ENCODE measurements at places on chromosomes 6 and 20. TPM values are rescaled to one million over a fixed set of nuclear protein-coding genes. Genes with fewer than 3 reads are reported as not detected.

GRCh38 chr6:158789115-158789917 lies 29.9 kb downstream of the EZR start:
- H3K4me1 ChIP-seq = peaks cover 59% of the 10 kb centered on the region
- DNase-seq = no peak
- peak overlapping the region; percentile 81 for H3K27ac ChIP-seq
- peak overlapping the region; percentile 41 for H3K4me3 ChIP-seq

GRCh38 chr6:167505782-167506181 lies 180.9 kb downstream of the TTLL2 start:
- no peak for DNase-seq
- no peak overlapping the region for H3K27ac ChIP-seq
- no peaks in the 10 kb centered on the region for H3K36me3 ChIP-seq
- no peaks in the 10 kb centered on the region for H3K4me1 ChIP-seq
- peaks cover 6% of the 10 kb centered on the region for H3K27me3 ChIP-seq
- H3K4me3 ChIP-seq = no peak overlapping the region

DNA sequence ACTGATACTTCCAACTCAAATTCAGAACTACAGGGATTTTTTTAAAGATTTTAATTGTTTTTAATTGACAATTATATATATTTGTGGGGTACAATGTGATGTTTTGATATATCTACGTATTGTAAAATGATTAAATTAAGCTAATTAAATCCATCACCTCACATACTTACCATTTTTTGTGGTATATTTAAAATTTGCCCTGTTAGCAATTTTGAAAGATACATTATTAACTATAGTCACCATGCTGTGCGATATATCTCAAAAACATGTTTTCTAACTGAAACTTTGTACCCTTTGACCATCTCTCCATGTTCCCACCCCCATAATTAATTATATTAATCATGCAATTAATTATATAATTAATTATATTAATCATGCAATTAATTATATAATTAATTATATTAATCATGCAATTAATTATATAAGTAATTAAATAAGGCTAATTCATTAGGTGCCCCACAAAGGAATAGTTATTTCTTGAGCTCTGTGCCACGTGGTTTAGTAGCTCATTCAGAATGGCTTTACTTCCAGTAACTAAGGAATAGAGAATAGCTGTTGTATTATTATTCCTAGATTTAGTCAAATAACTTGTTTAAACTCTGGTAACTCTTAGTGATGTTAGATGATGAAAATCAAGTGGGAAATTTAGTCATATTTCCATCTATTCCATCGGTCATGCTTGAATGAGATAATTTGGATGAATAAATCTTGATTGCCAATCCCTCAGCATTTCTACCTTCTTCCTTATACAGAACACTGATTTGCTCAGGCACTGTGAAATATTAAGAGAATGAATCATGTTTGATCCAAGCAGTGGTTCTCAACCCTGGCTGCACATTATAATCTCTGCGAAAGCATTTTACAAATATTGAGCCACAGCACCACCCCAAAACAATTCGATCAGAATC lies 25.1 kb downstream of the LOC128125822 start:
- H3K36me3 ChIP-seq = no peaks in the 10 kb centered on the region
- peak overlapping the region; percentile 87 for H3K4me3 ChIP-seq
- H3K4me1 ChIP-seq = peaks cover 16% of the 10 kb centered on the region
- DNase-seq = no peak
- no peak overlapping the region for H3K27ac ChIP-seq

GRCh38 chr6:111835807-111836206 lies 37.4 kb downstream of the FYN start:
- peaks cover 86% of the 10 kb centered on the region for H3K4me1 ChIP-seq
- H3K4me3 ChIP-seq = peak overlapping the region; percentile 48
- H3K36me3 ChIP-seq = peaks cover 72% of the 10 kb centered on the region
- DNase-seq = no peak
- H3K27ac ChIP-seq = peak overlapping the region; percentile 62

DNA sequence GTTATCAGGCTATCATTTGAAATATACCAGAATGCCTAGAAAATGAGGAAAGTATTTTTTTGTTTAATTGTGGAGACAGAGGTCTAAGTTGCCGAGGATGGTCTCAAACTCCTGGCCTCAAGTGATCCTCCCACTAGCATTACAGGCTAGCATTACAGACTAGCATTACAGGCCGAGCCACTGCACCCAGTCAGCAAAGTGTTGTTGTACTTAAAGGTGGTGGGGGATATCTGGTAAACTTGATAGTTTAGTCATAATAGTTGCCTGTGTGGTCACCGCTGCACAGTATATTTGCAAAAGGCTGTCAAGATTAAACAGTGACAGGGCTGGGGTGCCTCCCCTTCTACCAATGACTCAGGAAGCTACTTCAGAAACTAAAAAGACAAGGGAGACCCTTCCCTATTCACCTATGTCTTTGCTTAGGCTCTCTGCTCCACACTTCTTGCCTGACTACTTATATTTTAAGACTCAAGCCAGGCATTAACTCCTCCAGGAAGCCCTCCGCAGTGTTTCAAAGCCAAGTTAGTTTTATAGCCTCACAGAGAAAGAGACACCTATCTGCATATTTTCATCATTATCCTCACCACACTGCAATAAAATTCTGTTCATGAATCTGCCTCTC lies 3.1 kb upstream of the AKIRIN2 start:
- no peaks in the 10 kb centered on the region for H3K27me3 ChIP-seq
- no peak overlapping the region for H3K4me3 ChIP-seq
- H3K27ac ChIP-seq = no peak overlapping the region
- H3K36me3 ChIP-seq = peaks cover 8% of the 10 kb centered on the region
- peak; percentile 35 for DNase-seq

- no peak overlapping the region for H3K4me3 ChIP-seq
- no peak overlapping the region for H3K27ac ChIP-seq
- H3K4me1 ChIP-seq = no peaks in the 10 kb centered on the region
- H3K36me3 ChIP-seq = no peaks in the 10 kb centered on the region
- H3K27me3 ChIP-seq = peaks cover 8% of the 10 kb centered on the region
These were observed 212.9 kb upstream of the ARID1B start for GRCh38 chr6:156564127-156564806.

DNA sequence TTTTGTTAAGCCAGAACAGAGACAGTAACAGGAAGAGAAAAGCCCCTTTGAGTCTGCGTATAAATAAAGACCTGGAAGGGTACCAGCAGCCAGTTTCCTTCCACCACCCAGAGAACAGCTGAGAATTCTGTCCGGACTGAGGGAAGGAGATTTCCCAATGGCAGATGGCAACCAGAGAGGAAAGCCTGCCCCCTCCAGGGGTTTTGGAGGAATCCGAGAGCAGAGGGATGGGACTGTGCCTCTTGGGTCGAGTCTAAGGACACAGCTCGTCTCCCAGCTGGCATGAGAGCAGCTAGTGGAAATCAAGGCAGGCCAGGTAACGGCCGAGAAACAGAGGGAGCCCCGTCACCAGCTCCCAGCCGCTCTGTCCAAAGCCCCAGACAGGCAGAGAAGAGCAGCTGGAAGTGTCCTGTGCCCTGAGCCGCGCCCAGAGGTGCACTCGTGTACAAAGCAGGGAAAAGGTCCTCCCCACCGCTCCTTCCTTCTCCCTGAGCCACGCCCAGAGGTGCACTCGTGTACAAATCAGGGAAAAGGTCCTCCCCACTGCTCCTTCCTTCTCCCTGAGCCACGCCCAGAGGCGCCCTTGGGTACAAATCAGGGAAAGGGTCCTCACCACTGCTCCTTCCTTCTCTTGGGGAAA lies 134.0 kb upstream of the SNX9 start:
- no peaks in the 10 kb centered on the region for H3K4me1 ChIP-seq
- no peak for DNase-seq
- H3K27me3 ChIP-seq = no peaks in the 10 kb centered on the region
- H3K27ac ChIP-seq = no peak overlapping the region
- no peaks in the 10 kb centered on the region for H3K36me3 ChIP-seq

- peaks cover 30% of the 10 kb centered on the region for H3K27me3 ChIP-seq
- H3K4me3 ChIP-seq = no peak overlapping the region
- H3K4me1 ChIP-seq = peaks cover 44% of the 10 kb centered on the region
These were observed 28.1 kb downstream of the TOX2 start for GRCh38 chr20:43942667-43943285.

- H3K36me3 ChIP-seq = no peaks in the 10 kb centered on the region
- DNase-seq = no peak
- H3K27ac ChIP-seq = no peak overlapping the region
- peaks cover 24% of the 10 kb centered on the region for H3K27me3 ChIP-seq
- H3K4me3 ChIP-seq = no peak overlapping the region
These were observed 60.6 kb upstream of the ATXN1 start for GRCh38 chr6:16821834-16822264.

GRCh38 chr20:63658749-63659187 lies 656 bp downstream of the RTEL1 start:
- H3K4me3 ChIP-seq = peak overlapping the region; percentile 91
- H3K36me3 ChIP-seq = peaks cover 9% of the 10 kb centered on the region
- H3K27ac ChIP-seq = peak overlapping the region; percentile 92
- H3K27me3 ChIP-seq = no peaks in the 10 kb centered on the region
- H3K4me1 ChIP-seq = peaks cover 26% of the 10 kb centered on the region

DNA sequence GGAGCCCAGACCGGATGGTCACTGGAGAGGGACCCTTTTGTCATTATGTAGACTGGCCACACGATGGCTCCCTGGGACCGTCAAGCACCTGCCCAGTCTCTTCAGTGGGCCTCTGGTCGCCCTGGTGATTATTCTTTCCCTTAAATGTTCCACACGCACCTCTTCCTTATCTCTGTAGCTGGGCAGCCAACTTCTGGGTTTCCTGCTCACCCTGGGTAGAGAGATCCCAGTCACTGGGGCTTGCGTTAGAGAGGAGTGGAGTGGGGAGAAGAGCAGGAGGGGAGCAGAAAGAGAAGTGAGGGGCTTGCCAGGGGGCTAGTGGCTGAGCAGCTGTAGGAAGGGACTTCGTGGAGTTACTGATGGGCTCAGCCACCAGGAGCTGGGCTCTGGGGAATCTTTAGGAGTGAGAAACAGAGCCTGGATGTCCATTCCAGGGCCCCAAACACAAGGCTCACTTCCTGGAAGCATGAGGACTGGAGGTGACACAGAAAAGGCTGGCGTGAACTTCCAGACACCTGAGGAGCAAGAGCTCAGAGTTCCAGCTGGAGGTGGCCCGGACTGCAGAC lies 150.1 kb downstream of the DHX35 start:
- peak; percentile 9 for DNase-seq
- H3K4me1 ChIP-seq = no peaks in the 10 kb centered on the region
- H3K36me3 ChIP-seq = no peaks in the 10 kb centered on the region
- peaks cover 54% of the 10 kb centered on the region for H3K27me3 ChIP-seq
- no peak overlapping the region for H3K27ac ChIP-seq

GRCh38 chr20:43840382-43841070 lies 74.1 kb upstream of the TOX2 start:
- H3K27me3 ChIP-seq = peaks cover 18% of the 10 kb centered on the region
- H3K4me1 ChIP-seq = peaks cover 36% of the 10 kb centered on the region
- H3K27ac ChIP-seq = no peak overlapping the region

- no peaks in the 10 kb centered on the region for H3K27me3 ChIP-seq
- DNase-seq = no peak
- no peak overlapping the region for H3K4me3 ChIP-seq
- peaks cover 3% of the 10 kb centered on the region for H3K4me1 ChIP-seq
These were observed 18.8 kb downstream of the OR2A4 start for GRCh38 chr6:131682442-131682841.

DNA sequence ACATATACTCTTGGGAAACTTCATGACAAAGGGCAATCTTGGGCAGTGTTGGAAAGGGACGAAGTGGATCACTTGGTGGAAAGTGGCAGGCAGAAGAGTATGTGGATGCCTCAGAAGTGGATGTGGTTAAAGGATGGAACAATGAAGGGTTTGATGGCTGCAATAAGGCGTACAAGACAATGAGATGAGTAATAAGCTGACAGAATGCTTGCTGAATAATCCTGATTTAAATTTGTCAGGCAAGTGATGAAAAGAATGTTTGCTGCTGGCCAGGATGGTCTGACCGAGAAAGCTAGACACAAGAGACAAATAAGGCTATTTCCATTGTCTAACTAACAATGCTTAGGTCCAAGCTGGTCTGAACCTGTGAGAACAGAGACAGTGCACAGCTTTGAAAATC lies 61.6 kb upstream of the CEP85L start:
- H3K27ac ChIP-seq = peak overlapping the region; percentile 69
- no peaks in the 10 kb centered on the region for H3K27me3 ChIP-seq
- DNase-seq = no peak
- peaks cover 16% of the 10 kb centered on the region for H3K36me3 ChIP-seq

DNA sequence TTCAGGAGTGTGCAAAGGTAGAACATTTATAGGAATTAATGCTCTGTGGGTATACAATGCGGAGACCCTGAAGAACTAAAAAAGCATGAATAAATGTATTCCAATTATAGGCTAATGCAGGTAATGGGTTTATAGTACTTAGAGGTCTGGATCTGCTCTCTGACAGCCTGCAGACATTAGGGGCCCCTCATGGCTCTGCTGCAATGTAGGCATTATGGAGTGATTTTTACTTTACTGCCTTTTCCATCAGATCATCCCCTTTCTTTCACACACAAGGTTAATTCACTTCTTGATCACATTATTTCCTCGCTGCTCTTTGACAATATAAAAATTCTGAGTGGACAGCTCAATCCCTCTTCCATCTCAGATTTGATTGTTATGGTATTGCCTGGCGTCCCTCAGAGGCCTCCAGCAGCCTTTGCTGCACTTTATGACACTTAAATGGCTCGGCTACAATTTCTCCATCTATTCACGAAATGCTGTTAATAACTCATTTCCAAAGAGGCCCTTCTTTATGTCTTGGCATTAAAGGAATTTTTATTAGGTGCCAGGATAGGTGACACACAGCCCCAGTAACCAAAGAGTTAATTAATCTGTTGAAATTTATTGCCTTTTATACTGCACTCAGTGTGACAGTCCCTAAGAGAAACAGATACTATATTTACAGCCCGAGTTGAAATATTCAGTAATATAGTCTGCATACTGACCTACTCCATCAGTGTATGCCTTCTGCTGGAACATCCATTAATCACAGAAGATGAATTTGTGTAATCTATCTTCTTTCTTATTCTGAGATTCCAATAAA lies 33.4 kb upstream of the SLC35B3 start:
- no peak overlapping the region for H3K4me3 ChIP-seq
- peaks cover 4% of the 10 kb centered on the region for H3K36me3 ChIP-seq

DNA sequence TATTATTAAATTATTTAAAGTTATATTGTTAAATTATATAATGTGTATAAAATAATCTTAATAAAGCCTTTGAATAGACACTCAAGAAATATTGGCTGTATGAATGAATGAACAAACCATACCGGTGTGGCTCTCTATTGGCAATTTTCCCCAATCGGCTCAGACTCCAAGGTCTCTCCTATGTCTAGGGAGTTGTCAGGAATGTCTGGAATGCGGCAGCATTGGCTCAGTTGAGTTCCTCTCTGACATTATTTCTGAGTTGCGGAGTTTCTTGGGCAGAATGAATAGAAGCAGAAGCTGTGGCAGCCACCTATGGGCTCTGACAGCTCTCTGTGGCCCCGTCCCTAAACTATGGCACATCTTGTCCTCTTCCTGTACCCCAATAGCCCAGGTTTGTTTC lies 111.0 kb downstream of the SOBP start:
- no peak overlapping the region for H3K4me3 ChIP-seq
- no peak overlapping the region for H3K27ac ChIP-seq
- no peaks in the 10 kb centered on the region for H3K36me3 ChIP-seq
- DNase-seq = no peak
- no peaks in the 10 kb centered on the region for H3K4me1 ChIP-seq
- H3K27me3 ChIP-seq = peaks cover 8% of the 10 kb centered on the region

- no peaks in the 10 kb centered on the region for H3K4me1 ChIP-seq
- no peak overlapping the region for H3K27ac ChIP-seq
- no peaks in the 10 kb centered on the region for H3K36me3 ChIP-seq
- H3K4me3 ChIP-seq = no peak overlapping the region
- peaks cover 50% of the 10 kb centered on the region for H3K27me3 ChIP-seq
These were observed 242.6 kb upstream of the CDYL start for GRCh38 chr6:4533576-4533975.

ZNF292 gene
- 42.6 TPM for total RNA-seq

PTCRA gene
- not detected for total RNA-seq

OXT gene
- total RNA-seq = not detected

CLPSL2 gene
- not detected for total RNA-seq
